Nephron progenitor cell (in vitro differentiated cells): ENCODE measurements at places on chromosomes 1 and 21.

GRCh38 chr21:44878053-44878982 is 4.8 kb upstream of the PTTG1IP start:
- DNase-seq, result no peak

GRCh38 chr1:230857077-230857476 is 11.2 kb downstream of the C1orf198 start:
- no peak for DNase-seq

DNA sequence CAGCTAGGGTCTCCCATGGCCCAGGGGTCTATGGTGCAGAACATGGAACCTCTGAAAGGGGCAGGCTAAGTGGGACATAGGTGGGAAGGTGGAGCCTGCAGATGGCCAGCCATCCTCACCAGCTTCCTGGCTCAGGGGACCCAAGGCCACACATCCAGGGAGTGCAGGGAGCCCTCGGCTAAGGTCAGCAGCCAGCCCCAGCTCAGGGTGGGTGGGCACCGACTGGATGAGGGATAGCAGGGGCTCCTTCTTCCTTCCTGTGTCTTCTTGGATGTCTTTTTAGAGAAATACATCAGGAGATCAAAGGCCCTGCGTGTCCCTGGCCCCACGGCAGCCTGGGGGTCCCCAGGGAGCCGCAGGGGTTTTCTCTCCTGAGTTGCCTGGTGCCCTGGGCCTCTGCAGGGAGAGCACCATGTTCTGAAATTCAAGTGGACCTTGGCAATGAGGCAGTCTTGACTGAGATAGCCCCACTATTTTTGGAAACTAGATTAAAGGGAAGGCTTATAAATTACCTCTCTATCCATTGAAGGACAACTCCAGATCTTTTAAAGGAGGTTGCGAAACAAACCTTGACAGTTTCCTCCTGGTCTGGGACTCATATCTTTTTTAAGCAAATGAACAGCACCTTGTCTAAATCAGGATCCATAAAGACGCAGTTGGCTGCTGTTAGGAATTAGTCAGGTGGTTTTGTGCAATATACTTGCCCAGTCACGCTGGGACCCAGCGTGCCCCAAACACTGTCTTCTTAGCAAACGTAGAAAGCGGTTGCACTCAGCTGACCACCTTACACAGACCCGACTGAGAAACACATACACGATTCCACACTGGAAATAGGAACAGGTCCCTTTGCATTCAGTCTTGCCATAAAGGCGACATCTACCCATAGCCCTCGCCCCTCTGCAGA is 242.3 kb downstream of the TOMM20 start:
- DNase-seq, result no peak

DNA sequence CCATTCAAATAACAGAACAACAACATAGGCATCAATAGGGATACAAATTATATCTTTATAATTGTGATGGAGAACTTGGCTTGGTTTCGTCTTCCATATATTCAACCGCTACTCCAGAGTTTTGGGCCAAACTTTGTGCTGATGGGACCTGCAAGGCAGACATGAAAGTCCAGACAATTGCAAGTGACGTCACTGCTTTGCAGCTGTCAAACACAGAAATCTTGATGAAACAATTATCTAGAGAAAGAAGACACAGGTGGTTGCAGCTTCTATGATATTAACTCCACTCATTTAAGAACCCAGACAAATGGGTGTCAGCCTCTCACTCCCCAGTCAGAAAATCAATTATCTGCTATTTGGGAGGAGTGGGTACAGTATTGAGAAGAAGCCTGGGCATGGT is 390.6 kb downstream of the NUF2 start:
- no peak for DNase-seq

GRCh38 chr1:200869376-200869752 is 3.4 kb upstream of the GPR25 start:
- no peak for DNase-seq

- no peak for DNase-seq
These were observed 19.6 kb upstream of the SPAG17 start for GRCh38 chr1:118204648-118205047.

DNA sequence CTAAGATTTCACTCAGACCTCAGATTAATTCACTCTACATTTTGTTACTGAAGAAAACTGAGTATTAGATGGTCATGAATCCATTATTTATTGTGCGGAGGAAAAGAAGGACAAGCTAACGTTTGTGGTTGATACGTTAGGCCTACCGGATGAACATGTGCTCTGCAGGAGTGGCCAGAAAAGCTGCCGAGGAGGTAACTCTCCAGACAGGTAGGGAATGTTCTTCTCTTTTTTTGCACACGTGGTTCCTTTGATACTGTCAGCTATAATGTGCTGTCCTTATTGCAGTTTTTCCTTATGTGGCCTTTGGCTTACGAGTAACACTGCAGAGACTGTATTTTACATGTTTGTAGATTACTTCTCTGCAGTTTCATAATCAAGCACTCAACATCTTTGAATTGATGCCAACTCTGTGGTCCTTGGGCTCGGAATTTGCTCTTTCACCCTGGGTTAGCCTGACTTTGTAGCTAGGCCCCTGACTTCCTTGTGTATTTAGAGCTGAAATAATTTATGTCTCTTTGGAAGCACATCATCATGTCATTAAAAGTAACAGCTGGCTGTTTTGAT is 13.6 kb downstream of the MTR start:
- DNase-seq, result no peak

DNA sequence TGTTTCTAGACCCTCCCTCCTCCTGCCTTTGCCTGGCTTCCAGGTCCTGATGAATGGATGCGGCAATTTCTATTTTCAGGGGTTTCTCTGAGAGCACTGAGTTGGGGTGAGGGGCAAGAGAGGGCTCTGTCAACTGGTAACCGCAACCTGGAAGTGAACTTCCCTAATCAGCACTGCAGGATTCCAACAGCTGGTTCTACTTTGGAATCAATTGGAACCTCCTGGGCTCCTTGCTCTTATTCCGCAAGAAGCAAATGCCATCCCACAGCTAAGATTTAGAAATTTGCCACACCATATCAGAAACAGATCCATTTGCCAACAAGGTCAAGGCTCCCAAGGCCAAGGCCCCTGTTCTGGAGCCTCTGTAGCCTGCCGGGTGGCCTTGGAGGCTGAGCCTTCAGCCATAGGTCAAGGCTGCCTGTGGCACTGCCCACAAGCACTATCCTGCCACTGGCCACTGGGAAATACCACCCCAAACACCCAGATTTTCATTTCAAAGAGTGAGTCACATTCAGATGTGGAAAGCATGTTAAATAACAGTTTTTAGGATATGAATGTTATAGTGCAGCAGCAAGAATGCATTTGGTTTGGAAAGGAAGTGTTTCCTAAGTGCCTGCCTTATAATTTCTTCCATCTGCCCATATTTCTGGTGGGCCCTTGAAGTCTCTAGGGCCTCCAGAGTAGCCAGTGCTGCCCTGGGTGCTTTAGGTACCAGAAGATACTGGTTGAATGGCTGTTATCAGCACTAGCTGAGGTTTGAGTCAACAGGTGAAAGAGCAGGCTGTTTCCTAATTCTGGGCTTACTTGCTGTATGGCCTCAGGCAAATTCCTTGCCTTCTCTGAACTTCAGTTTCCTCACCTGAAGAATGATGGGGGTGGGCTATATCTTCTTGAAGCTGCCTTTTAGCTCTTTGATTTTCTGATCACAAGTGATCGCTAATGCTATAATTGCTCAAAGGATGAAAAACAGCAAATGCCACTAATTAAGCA is 56.3 kb upstream of the JUN start:
- DNase-seq, result no peak
